Muscle of leg (tissue), 16 donors: ENCODE measurements at places on chromosomes 4 and X. TPM values are rescaled to one million over a fixed set of nuclear protein-coding genes. Genes with fewer than 3 reads are reported as not detected.

GASK1B gene
- polyA plus RNA-seq, result 58.4 TPM

PCYT1B gene
- polyA plus RNA-seq, result 2.8 TPM

ZNF711 gene
- polyA plus RNA-seq, result 32.2 TPM

PLXNB3 gene
- 8.9 TPM for polyA plus RNA-seq

NXF2B gene
- not detected for polyA plus RNA-seq

PAK3 gene
- 14.2 TPM for polyA plus RNA-seq

GPR82 gene
- polyA plus RNA-seq, result 0.40 TPM

SMIM10 gene
- polyA plus RNA-seq, result 13.1 TPM

DCAF4L1 gene
- 0.34 TPM for polyA plus RNA-seq

SMIM10L2A gene
- polyA plus RNA-seq, result 2.8 TPM

ADAMTS3 gene
- 3.7 TPM for polyA plus RNA-seq

ITM2A gene
- polyA plus RNA-seq, result 993 TPM

FGFR3 gene
- polyA plus RNA-seq, result 1.3 TPM

DMD gene
- 60.3 TPM for polyA plus RNA-seq

USP51 gene
- polyA plus RNA-seq, result 3.5 TPM

ATG4A gene
- polyA plus RNA-seq, result 17.4 TPM

ADH1A gene
- 1.8 TPM for polyA plus RNA-seq

TMEM154 gene
- polyA plus RNA-seq, result 0.15 TPM

CXCL6 gene
- not detected for polyA plus RNA-seq
